DMS53 (cell line): ENCODE measurements at places on chromosomes 3 and 15.

GRCh38 chr15:89131731-89132130, 43.5 kb downstream of the ABHD2 start:
- no peak for DNase-seq

GRCh38 chr3:57966829-57967228, 41.4 kb upstream of the FLNB start:
- DNase-seq, result no peak

- DNase-seq, result no peak
Observed at GRCh38 chr15:59548501-59549226, 62.9 kb upstream of the GCNT3 start.

DNA sequence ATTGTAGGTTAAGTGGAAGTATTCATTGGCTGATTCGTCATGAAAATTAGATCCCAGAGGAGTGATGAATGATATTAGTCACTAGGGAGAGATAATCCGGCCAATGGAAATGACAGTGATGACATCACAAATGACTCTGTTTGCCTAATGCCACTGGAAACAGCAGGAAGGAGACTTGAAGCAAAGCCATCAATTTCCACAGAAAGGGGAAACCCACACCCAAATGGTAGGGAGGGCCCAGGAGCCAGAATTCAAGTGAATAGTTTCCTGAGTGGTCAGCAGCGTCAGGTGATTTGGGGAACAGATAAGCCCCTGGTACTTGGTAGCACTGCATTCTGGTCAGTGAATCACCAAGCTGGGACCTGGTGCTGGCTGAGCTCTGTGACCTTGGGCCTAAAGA, 3.3 kb upstream of the ADAMTS9 start:
- no peak for DNase-seq

DNA sequence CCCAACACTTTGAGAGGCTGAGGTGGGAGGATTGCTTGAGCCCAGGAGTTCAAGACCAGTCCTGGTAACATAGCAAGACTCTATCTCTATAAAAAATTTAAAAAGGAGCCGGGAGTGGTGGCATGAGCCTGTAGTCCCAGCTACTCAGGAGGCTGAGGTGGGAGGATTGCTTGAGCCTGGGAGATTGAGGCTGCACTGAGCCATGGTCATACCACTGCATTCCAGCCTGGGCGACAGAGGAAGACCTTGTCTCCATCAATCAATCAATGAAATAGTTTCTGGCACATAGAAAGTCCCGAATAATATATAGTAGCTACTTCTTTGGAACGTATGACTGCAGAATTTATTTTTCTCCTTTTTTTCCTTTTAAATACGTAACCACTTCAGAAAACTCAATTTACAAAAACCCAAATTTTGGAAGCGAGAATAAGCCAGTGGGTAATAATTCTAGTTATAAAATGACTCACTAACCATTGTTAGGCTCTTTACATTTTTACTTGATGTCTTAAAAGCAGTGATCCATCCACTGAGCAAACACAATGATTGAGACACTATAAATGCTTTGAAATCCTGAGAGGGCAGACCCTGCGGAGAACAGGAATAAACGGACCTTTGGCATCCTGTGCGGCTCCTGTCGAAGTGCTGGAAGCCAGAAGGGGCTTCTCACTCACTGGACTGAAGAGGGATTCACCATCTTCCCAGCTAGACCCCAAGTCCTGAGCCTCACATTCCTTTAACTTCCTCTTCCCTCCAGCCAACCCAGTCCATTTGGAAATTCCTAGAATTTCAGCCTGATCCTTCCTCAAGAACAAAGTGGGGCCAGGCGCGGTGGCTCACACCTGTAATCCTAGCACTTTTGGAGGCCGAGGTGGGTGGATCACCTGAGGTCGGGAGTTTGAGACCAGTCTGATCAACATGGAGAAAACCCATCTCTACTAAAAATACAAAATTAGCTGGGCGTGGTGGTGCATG, 68.4 kb upstream of the MFGE8 start:
- no peak for DNase-seq

DNA sequence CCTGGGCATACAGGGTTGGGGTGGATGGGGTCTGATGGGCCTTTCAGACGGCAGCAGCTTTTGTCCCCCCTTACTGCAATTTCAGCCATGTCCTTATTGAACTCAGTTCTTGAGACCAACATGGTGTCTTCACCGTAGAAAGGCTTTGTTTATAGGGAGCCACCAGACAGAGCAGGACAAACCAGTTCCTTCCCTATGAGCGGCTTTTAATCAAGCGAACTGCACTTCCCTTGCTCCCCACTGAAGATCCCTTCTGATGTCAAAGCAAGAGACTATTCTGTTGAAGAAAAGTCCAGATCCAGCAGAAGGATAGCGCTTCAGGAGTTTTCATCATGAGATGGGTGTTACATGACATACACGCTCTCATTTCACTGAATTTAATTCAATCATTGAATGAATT, 100.4 kb downstream of the CD47 start:
- DNase-seq, result no peak

DNA sequence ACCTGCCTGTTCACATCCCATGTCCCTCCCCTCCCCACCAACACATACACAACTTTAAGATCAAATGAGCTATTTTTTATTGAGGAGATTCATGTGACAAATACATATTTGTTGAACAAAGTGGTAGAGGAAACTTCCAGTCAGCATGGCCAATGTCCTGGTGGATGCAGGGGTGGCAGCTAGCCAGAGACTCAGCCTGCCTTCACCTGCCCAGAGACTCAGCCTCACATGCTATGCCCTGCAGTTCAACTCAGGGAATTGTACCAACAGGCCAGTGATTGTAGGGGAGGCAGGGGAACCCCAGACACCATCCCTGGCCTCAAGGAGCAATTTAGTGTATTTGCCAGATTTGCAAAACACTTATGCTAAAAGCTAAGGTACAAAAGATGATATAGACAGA, 136.6 kb downstream of the OPA1 start:
- no peak for DNase-seq

DNA sequence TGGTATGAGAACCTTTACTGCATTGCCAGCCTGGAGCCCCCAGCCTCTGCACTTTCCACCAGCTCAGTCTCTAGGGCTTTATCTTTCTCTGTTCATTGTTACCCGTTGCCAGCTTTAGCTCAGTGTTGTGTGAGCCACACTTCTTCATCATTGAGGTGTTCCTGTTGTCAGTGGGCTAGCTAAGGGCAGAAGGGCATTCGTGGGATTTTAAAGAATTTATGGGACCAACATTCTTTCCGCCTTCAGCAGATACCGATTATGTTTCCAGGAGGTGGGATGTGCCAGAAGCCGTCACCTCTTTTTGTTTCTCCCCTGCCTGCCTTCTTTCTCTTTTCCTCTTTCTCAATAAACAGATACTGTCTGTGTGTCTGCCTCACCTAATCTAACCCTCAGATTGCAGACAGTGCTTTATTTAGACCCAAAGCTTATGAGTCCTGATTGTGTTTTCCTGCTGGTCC, 64.5 kb downstream of the PGPEP1L start:
- DNase-seq, result no peak

- DNase-seq, result peak; percentile 50
Observed at GRCh38 chr15:59570315-59570714, 41.3 kb upstream of the GCNT3 start.

GRCh38 chr15:54681584-54681983, 515.2 kb downstream of the RSL24D1 start:
- DNase-seq, result no peak
